ENCODE measurements at places on chromosomes 1 and 21.

DNA sequence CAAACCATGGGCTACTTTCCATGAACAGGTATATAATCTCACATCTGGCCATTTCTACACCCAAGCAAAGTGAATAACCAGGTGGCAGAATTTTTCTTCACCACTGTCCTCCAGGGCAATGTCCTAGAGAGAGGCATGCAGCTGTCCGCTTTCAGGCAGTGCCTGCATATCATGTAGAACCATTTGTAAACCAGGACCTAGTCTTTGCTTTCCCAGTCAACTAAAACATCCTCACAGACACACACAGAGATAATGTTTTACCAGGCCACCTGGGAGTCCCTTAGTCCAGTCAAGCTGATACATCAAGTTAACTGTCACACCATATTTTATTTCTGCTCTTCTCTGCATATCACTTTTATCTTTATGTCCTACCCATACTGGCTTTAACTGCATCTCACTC is 26.2 kb downstream of the TNFSF18 start:
- DNase-seq = no peak

- DNase-seq = no peak
Measured at GRCh38 chr21:15210235-15210678, 145.5 kb upstream of the NRIP1 start.

DNA sequence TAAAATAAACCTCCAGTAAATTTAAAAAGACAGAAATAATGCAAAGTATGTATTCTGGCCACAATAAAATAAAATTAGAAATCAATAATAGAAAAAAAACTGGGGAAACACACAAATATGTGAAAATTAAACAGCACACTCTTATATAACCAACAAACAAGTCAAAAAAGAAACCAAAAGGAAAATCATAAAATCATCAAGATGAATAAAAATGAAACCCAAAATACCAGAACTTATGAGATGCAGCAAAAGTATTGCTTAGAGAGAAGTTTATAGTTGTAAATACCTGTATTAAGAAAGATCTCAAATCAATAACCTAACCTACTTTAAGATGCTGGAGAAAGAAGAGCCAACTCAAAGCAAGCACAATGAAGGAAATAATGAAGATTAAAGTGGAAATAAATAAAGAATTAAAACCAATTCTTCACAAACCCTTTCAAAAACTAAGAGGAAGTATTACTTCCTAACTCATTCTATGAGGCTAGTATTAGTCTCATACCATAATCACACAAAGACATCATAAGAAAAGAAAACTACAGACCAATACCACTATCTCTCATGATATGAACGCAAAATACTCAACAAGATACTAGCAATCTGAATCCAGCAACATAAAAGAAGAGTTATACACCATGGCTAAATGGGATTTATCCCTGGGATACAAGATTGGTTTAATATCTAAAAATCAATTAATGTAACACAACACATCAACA is 6.4 kb upstream of the KRTAP10-3 start:
- DNase-seq = no peak

DNA sequence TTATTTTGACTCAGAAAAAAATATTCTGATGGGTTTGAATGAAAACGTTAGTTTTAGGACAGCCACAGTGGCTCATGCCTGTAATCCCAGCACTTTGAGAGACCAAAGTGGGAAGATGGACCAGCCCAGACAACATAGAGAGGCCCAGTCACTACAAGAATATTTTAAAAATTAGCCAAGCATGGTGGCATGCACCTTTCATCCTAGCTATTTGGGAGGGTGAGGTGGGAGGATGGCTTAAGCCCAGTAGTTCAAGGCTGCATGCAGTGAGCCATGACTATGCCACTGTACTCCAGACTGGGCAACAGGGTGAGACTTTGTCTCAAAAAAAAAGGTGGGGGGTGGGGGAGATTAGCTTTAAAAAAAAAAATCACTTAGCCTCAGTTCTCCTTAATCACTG is 127.5 kb downstream of the LBR start:
- DNase-seq = no peak
